ENCODE measurements at places on chromosomes 6 and 20. TPM values are rescaled to one million over a fixed set of nuclear protein-coding genes. Genes with fewer than 3 reads are reported as not detected.

RPP21 gene
- total RNA-seq, result 121 TPM

MYCT1 gene
- 7.3 TPM for total RNA-seq

DDRGK1 gene
- total RNA-seq, result 126 TPM

TP53TG5 gene
- 0.51 TPM for total RNA-seq

FAXC gene
- total RNA-seq, result 14.7 TPM

ZNF311 gene
- total RNA-seq, result 1.9 TPM

VPS52 gene
- 42.2 TPM for total RNA-seq

LGSN gene
- not detected for total RNA-seq

GINM1 gene
- total RNA-seq, result 43.6 TPM

EPPIN gene
- 137 TPM for total RNA-seq

GATA5 gene
- total RNA-seq, result 53.7 TPM

SYNDIG1 gene
- 0.73 TPM for total RNA-seq

ANGPT4 gene
- 0.27 TPM for total RNA-seq

GNRH2 gene
- not detected for total RNA-seq

PLEKHG1 gene
- 65.4 TPM for total RNA-seq

TAF4 gene
- 19.9 TPM for total RNA-seq

TMC2 gene
- not detected for total RNA-seq

TXLNB gene
- 1.2 TPM for total RNA-seq

SRPK1 gene
- total RNA-seq, result 59.4 TPM

ROMO1 gene
- 320 TPM for total RNA-seq

RNF182 gene
- total RNA-seq, result 3.2 TPM

NFATC2 gene
- 8.4 TPM for total RNA-seq

FAM83B gene
- 4.0 TPM for total RNA-seq

SLC26A8 gene
- 15.2 TPM for total RNA-seq

LIN28B gene
- total RNA-seq, result not detected

NOL4L gene
- 59.7 TPM for total RNA-seq

MYLIP gene
- total RNA-seq, result 39.6 TPM

SFT2D1 gene
- 72.3 TPM for total RNA-seq

FOXS1 gene
- 8.3 TPM for total RNA-seq

THBD gene
- 88.4 TPM for total RNA-seq

PACRG gene
- total RNA-seq, result 2.9 TPM

ECT2L gene
- total RNA-seq, result 0.41 TPM

MOXD1 gene
- total RNA-seq, result 4.0 TPM

PACSIN1 gene
- total RNA-seq, result 0.57 TPM

MYL9 gene
- 335 TPM for total RNA-seq

MRAP2 gene
- total RNA-seq, result 11.5 TPM

MOCS1 gene
- 7.2 TPM for total RNA-seq

ADGRG6 gene
- 18.0 TPM for total RNA-seq

IMPG1 gene
- not detected for total RNA-seq

GPSM3 gene
- 5.9 TPM for total RNA-seq

MUC21 gene
- not detected for total RNA-seq

MACROD2 gene
- total RNA-seq, result 19.4 TPM

All from prostate gland (tissue), 2 donors.